Stimulated activated naive CD8-positive, alpha-beta T cell treated with anti-CD3 and anti-CD28 coated beads, Interleukin-15, amount 100 ng/mL, for 72 hours (primary cell): ENCODE measurements at places on chromosomes 2 and 18.

- DNase-seq, result no peak
Observed at GRCh38 chr2:204133476-204133875, 196.9 kb downstream of the ICOS start.

DNA sequence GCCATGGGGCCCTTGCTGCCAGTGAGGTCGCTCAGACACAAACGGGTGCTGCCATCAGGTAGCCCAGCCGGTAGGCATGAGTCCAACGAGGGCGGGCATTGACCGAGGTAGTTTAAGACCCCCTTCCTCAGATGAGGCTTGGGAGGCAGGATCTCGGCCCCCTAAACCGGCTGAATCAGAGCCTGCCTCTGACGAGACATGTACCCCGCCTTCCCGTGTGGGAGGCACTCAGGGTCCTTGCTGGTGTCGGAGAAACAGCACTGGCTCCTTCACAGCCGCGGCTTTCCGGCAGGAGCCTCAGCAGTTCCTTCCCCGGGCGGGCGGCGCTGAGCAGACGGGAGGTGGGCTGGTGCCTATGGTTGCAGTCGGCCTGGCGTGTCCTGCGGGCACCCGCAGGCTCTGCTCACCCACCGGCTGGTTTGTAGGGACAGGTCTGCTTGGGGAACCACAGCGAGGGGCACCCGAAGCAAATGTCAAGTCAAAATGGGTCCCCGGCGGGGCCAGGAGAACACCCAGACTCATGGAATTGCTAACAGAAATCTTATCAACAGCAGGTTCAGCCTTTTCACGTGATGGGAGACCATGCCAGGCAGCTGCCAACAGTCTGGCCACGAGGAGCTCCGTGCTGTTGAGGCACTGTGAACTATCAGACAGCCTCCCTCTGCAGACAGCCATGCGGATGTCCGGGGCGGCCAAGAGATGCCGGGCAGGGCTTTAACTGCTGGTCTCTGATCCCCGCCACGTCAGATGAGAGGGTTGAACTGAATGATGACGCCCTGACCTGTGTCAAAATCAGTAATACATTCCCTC is 2.8 kb downstream of the KCNG2 start:
- no peak for DNase-seq

- DNase-seq, result no peak
Observed at GRCh38 chr2:65420712-65421431, 11.5 kb downstream of the SPRED2 start.

- no peak for DNase-seq
Observed at GRCh38 chr2:42169874-42170521, 845 bp downstream of the EML4 start.

DNA sequence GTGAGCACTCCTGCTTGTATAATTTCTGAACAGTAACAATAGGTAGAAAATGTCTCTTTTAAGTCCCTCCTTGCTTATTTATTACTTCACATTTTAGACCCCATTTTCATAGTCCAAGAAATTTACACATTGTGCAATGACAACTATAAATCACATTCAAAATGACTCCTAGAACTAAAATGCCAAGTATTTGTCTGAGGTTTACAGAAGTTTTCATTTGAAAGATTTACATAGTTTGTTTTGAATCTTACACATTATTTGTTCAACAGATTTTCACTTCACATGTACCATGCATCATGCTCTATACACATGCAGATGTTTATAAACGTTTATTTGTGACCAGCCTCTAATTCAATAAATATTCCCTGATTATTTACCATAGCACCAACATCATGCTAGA is 15.7 kb upstream of the TRIB2 start:
- DNase-seq, result no peak

DNA sequence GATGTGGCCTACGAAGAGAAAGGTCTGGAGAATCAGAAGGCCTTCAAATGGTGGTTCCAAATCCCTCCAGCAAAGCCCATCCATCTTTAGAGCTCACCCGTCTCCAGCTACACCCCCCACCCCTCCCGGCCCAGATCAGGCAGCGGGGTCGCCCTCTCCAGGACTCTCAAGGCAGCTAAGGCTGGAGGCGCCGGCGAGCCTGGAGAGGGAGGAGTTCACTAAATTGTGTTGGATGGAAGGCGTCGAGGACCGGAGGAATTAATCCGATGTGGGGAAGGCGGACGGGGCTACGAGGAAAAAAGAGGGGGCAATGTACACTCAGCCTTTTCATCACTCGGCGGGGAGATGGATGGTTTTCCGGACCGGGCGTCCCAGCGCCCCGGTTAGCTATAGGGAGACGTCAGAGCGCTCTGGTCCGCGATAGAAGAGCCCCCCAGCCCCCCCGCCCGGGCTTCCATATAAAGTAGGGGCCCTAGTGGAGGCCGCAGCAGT is at the start of gene GRP:
Gene GRP (plus strand): TSS at position 487 of the 492 bp plus-strand sequence. CDS start 108 bp downstream, outside the sequence.
- DNase-seq, result no peak

DNA sequence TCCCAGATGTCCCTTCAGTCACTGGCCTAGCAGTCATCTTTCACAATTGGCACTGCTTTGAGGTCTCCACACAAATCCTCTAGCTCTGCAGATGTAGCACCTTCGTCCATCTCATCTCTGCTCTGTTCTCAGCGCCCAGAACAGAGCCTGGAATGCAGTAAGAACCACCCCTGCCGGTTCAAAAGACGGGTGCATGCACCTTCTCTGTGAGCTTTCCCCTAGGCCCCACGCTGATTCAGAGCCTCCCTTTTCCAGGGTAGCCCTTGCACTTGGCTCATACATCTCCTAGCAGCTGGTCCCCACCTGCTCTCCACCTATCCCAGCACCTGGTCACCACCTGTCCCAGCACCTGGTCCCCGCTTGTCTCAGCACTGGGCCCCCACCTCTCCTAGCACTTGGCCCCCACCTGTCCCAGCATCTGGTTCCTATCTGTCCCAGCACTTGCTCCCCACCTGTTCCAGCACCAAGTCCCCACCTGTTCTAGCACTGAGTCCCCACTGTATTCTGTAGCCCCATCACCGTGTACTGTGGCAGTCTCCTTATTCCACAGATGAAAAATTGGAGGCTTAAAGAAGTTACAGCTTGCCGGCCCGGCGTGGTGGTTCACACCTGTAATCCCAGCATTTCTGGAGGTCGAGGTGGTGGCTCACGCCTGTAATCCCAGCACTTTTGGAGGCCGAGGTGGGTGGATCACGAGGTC is 4.7 kb upstream of the KCNF1 start:
- no peak for DNase-seq

DNA sequence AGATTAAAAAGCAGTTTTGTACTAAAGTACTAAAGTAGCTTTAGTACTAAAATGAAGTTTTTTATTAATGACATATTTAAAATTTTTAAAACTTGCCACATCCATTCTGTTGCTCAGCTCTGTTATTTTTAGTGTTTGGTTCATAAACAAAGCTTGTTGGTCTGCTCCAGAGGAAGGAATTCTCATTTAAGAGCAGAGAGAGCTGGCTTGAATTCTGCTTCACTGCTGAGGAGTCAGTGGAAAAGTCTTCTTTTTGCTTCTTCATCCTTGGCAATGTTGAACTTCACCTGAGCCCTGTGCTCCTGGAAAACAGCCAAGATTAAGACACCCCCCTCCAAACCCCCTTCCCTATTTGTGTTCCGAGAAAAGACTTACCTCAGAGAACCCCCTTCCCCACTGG is 40.6 kb downstream of the TMEM87B start:
- no peak for DNase-seq

DNA sequence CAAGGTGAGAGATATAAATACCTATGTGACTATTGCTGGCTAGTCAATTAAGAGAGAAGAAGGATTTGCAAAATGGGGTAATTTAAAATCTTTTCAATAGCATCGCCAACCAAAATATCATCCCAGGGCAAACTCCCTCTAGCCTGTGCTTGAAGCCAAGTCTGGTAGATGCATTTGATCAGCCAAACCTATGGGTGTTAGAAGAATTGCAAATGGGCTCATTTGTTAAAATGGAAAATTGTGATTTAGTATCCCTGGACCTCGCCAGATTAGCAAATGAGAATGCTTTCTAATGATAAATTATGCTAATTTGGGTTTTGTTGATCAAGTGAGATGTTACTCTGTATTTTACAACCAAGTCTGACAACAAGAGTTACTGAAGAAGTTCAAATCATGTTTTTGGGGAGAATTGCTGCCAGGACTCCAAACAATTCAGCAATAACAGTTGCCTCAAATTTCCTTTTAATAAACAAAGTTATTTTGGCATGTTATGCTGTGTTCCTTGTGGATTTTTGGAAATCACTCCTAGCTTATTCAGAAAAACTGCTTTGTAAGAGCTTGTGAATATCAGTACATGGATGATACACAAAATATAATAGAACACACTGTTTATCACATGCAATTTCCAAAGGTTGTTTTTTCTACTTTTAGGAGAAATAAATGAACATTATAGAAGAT is 272.5 kb upstream of the PARD3B start:
- DNase-seq, result no peak

DNA sequence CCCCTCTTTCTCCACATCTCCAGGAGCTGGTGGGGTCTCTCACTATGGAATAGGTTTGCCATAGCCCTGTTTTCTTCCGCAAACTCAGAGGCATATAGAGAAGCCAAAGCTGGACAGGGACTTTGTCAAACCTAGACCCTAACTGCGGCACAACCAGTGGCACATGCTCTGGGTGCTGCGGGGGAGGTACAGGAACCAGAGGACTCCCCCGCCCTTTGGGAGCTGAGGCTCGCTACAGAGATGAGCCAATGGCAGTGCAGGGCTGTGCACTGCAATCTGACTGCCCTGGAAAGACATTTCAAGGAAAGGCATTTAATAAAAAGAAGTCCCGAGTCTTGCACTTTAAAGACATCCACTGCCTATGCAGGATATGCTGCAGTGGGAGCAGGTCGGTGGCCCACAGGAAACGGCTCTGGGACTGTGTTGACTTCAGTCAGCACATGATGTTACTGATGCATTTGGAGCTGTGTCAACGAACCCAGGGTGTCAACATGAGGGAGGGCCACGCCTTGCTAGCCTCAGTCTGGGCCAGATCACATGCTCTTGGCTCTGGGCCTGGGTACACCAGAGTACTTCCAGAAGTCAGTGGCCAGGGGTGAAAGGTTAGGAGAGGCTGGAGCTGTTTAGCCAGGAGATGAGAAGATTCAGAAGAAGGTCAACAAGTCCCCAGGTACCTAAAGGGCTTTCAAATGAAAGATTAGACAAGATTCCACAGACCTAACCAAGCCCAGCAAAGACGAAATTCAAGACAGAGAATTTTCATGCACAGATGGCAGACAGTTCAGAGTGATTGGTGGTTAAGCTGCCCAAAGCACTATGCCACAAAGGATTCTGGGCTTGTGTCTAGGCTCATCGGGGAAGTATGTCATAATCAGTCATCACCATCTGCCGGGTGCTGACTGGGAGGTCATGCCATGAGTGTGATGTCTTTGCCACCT is 8.2 kb downstream of the SLC35F6 start:
- no peak for DNase-seq

DNA sequence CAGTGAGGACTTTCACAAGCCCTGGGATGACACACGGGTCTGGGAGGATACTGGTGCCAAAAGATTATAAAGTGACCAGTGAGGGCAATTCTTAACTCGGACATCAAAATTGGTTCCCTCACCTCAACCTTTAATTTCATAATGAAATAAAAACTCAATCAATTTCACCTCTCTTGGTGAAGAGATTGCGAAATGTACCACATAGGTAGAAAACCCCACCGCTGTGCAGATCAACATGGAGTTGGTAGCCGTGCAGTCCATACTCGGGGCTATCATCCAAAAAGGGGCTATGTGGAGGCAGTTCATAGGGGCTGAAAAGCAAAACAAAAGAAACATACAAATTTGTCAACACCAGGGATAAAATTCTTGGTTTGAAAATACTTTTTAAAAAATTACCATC is 24.4 kb downstream of the FBXO15 start:
- DNase-seq, result no peak

GRCh38 chr2:65374575-65374974 is 57.8 kb downstream of the SPRED2 start:
- DNase-seq, result no peak

- no peak for DNase-seq
Observed at GRCh38 chr2:54088719-54089118, 26.7 kb upstream of the ACYP2 start.

GRCh38 chr2:240143801-240144648 is 3.6 kb upstream of the OTOS start:
- peak; percentile 78 for DNase-seq

DNA sequence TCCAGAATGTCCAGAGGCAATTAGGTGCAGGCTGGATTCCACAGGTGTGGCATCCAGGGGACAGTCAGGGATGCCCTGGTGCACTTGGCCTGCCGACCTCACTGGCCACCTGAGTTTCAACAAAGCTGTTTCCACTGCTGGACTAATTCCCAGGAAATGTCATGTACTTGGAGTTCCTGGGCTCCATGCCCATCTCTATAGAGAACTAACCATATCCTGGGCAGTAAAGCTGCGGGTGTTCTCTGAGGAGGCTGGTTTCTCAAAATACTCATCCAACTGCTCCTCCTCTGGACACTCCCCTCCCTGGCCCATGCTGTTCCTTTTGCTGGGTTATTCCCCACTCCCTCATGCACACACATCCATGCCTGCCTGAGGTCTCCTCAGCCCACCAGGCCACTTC is 161.9 kb upstream of the SKOR2 start:
- no peak for DNase-seq

DNA sequence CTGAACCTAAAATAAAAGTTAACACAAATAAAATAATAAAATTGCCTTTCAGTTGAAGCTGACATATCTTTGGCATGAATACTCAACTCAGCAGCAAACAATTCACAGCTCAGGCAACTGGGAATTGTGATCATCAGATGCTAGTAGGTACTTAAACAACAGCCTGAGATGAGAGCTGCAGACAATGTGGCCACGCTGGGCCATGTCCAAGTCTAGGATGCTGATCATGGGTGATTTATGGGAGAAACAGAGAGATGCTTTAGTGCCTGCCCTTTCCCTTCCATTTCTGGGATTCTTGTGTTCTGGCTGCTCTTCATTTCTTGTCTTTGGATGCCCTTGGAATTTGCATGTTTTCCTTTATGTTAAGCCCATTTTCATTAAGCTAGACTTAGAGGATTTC is 212.4 kb upstream of the CWC22 start:
- no peak for DNase-seq

- DNase-seq, result no peak
Observed at GRCh38 chr18:25141399-25141798, 210.6 kb downstream of the ZNF521 start.
